Glutamatergic neuron (in vitro differentiated cells): ENCODE measurements at places on chromosomes 7 and 10. TPM values are rescaled to one million over a fixed set of nuclear protein-coding genes. Genes with fewer than 3 reads are reported as not detected.

DNA sequence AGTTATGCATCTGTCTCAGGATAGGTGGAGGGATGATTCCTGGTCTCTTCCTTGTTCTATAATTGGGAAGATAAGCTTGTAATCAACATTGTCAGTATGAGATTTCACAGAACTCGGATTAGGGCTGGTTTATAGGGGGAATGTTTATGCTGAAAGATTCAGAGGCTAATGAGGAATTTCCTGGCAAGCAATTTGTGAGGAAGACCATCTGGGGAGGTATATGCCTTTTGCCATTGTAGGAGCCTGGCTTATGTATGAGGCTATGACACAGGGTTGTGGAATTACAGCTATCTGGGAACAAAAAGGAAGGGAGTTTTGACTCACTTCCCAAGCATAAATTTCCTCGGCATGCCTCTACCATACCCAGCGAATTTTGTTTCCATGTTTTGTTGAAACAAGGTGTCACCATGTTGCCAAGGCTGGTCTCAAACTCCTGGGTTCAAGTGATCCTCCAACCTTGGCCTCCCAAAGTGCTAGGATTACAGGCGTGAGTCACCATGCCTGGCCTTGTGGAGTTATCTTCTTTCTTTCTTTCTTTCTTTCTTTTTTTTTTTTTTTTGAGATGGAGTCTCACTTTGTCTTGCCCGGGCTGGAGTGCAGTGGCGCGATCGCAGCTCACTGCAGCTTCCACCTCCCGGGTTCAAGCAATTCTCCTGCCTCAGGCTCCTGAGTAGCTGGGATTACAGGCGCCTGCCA is 1.6 kb upstream of the COPS6 start:
- peak overlapping the region; percentile 7 for H3K27ac ChIP-seq
- DNase-seq = no peak
- peaks cover 7% of the 10 kb centered on the region for H3K4me1 ChIP-seq
- peak overlapping the region; percentile 63 for H3K4me3 ChIP-seq
- H3K36me3 ChIP-seq = no peaks in the 10 kb centered on the region

GRCh38 chr10:22544325-22545068 is 169.9 kb downstream of the PIP4K2A start:
- peaks cover 6% of the 10 kb centered on the region for H3K4me1 ChIP-seq
- H3K27ac ChIP-seq = no peak overlapping the region
- H3K27me3 ChIP-seq = no peaks in the 10 kb centered on the region
- DNase-seq = no peak
- H3K4me3 ChIP-seq = no peak overlapping the region

DNA sequence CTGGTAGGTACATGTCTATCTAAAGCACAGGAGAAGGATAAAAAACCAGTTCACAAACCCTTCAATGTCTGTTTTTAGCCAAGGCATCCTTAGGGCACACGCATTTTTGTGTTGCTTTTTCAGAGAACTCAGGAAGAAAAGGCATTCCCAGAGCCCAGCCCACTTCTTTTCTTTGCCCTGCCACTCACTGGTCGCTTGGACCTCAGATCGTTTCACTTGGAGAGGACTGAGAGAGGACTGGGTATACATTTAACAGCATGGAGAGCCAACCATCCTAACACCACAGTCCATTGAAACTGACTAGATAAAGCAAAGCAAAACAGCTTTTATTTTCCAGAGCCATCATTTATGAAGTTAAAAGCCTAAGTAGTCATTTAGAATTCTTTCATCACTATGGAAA is 194.2 kb downstream of the CAMK1D start:
- H3K4me1 ChIP-seq = peaks cover 11% of the 10 kb centered on the region
- no peak for DNase-seq
- H3K27me3 ChIP-seq = peaks cover 2% of the 10 kb centered on the region
- H3K4me3 ChIP-seq = no peak overlapping the region
- no peak overlapping the region for H3K27ac ChIP-seq

DNA sequence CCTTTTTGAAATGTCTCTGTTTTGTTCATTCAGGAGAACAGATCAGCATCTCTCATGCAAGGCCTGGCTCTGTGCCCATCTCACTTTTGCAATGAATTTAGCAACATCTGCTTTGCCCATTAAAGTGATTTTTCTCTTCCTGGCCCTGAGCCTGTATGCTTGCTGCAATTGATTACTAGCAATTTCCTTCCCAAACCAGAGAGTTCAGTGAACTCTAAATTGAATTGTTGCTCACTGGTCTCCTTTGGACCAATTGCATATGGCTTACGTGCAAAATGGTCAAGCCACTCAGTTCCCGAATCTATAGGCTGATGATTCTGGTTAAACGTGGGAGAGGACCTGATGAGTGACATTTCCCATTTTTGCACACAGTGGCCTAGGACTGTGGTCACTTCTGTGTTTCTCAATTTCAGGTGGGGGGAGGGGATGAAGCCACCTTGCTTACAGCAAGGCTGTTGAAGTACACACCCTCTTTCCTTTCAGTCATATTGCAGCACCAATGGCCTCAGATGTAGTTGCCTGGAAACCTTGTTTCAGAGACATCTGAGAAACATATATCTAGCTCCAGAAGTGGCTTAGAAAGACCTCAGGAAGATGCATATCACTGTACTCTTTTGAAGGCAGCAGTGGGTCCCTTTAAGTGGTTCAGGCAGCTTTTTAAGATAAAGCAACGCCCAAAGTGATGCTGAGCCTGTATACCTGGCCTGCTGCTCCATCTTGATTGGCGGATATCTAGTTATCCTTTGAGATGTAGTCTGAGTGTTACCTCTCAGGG is 201.4 kb downstream of the PTEN start:
- H3K27me3 ChIP-seq = peaks cover 2% of the 10 kb centered on the region
- H3K4me3 ChIP-seq = no peak overlapping the region
- H3K27ac ChIP-seq = no peak overlapping the region
- no peaks in the 10 kb centered on the region for H3K4me1 ChIP-seq

GRCh38 chr10:110851020-110851612 is 20.6 kb upstream of the PDCD4 start:
- peaks cover 40% of the 10 kb centered on the region for H3K4me1 ChIP-seq
- H3K36me3 ChIP-seq = no peaks in the 10 kb centered on the region
- no peaks in the 10 kb centered on the region for H3K27me3 ChIP-seq
- peak overlapping the region; percentile 49 for H3K27ac ChIP-seq
- DNase-seq = no peak

GRCh38 chr7:7795630-7796121 is 77.3 kb upstream of the RPA3 start:
- H3K4me1 ChIP-seq = peaks cover 18% of the 10 kb centered on the region
- DNase-seq = no peak
- H3K36me3 ChIP-seq = no peaks in the 10 kb centered on the region

MRC1 gene
- 7.9 TPM for total RNA-seq

GRCh38 chr10:125343118-125343925 is 183.0 kb upstream of the CTBP2 start:
- no peak overlapping the region for H3K4me3 ChIP-seq
- H3K4me1 ChIP-seq = peaks cover 5% of the 10 kb centered on the region
- peak; percentile 36 for DNase-seq
- H3K27me3 ChIP-seq = peaks cover 1% of the 10 kb centered on the region

DNA sequence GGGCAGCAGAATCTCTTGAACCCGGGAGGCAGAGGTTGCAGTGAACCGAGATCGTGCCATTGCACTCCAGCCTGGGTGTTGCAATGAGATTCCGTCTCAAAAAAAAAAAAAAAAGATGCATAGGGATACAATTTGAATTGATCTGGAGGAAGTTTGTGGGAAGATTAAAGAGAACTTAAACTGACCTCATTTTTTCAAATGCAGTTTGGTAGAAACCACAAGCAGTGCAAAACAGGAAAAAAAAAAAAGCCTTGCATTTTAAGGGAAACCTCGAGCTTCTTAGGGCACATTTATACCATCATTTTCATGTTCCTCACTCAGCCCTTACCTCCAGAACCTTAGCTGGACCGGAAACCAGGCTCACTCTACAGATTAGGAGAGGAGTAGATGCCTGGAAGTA is 2.8 kb downstream of the KCTD7 start:
- H3K4me1 ChIP-seq = peaks cover 16% of the 10 kb centered on the region
- peaks cover 6% of the 10 kb centered on the region for H3K36me3 ChIP-seq
- no peak for DNase-seq
- H3K4me3 ChIP-seq = no peak overlapping the region
- H3K27ac ChIP-seq = no peak overlapping the region

DNA sequence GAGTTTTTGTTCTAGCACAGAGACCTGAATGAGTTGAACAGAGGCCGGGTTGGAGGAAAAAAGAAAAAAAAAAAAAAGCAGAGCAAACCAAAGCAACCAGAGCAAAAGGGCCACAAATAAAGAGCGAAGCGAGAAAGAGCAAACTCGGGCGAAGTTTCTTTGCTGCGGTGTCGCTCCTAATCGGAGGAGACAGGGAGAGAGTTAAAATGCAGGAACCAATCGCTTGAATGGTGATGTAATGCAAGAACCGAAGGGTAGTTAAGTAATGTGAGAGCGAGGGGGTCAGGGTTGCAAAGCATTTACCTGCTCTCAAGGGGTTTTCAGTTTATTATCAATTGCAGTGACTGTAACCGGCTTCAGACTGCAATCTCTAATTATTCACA is 271.7 kb downstream of the TRIL start:
- no peak overlapping the region for H3K27ac ChIP-seq
- H3K27me3 ChIP-seq = peaks cover 6% of the 10 kb centered on the region
- H3K36me3 ChIP-seq = no peaks in the 10 kb centered on the region
